ENCODE measurements at places on chromosomes 7 and 10.

GRCh38 chr10:23351926-23352519 is 7.4 kb upstream of the C10orf67 start:
- peak; percentile 64 for DNase-seq

- no peak for DNase-seq
Measured at GRCh38 chr10:1137499-1138163, 81.4 kb downstream of the WDR37 start.

DNA sequence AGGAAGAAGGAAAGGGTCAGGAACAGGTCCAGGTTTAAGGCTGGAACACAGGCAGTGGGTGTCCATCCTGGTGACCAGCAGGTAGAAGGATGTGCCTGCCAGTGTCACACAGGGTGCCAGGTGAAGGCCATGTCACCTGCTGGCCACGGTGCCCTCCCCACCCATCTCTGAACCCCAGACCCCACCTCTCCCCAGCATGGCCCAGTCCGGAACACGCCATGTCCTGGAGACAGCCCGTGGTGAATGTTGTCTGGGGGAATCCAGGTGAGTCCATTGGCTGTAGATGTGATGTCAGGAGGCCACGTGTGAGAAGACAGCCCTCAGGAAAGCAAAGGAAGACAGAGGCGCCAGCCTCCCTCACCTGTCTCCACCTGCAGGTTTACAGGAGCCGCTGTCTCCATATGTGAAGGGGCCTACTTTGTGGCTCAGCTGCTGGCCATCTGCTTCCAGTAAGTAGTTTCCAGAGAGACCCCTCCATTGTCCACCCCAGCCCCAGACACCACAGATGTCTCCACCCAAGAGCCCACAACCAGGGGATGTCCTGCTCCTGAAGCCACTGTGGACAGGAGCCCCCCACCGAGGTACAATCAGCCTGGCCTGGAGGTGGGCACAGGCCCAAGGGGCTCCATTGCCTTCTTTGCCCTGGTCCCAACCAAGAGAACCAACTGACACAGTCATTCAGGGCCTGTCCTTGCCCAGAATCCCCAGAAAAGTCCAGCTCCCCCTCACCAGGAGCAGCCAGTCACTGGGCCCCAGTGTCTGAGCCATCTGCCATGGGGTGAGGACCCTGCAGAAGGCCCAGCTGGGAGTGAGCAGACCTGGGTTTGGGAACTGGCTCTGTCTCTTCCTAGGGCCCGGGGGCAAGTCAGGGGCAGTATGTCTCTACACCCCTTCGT is 20.7 kb downstream of the TMEM72 start:
- no peak for DNase-seq

GRCh38 chr7:108045669-108046068 is 42.7 kb upstream of the LAMB1 start:
- no peak for DNase-seq

DNA sequence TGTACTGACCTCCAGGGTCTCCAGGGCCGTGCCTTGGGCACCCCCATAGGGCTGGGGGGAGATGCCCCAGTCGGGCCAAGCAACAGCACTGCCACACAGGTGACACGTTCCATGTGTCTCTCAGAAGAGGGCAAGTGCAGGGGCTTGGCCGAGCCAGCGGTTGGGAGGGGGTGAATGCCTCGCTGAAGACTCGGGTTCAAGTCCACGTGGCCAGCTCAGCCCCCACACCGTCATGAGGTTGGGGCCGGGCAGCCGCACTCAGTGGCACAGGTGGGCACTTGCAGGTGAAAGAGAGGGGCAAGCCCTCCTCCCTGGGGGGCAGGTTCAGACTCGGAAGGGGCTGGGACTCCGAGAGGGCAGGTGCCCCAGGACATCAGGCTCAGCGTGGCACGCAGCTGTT is 153.8 kb downstream of the MAD1L1 start:
- DNase-seq = no peak

DNA sequence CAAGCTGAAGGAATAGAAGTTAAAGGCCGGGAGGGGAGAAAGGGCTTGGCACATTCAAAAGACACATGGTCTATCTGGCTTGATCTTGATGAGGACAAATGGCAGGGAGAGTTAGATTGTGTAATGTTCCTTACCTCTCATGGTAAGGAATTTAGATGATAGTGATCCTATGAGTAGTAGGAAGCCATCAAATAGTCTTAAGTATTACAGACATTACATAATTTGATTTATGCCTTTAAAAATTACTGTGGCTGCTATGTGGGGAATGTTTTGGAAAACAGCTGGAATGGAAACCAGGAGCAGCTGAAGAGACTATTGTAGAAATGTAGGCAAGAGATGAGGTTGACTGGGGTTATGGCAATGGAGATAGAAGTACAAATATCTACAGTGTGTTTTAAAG is 351.3 kb upstream of the BMPER start:
- no peak for DNase-seq

- no peak for DNase-seq
Measured at GRCh38 chr7:121385056-121385799, 10.9 kb downstream of the FAM3C start.

GRCh38 chr7:112086496-112087254 is 119.5 kb downstream of the DOCK4 start:
- DNase-seq = peak; percentile 25

- DNase-seq = no peak
Measured at GRCh38 chr7:86784765-86785164, 141.1 kb downstream of the GRM3 start.

DNA sequence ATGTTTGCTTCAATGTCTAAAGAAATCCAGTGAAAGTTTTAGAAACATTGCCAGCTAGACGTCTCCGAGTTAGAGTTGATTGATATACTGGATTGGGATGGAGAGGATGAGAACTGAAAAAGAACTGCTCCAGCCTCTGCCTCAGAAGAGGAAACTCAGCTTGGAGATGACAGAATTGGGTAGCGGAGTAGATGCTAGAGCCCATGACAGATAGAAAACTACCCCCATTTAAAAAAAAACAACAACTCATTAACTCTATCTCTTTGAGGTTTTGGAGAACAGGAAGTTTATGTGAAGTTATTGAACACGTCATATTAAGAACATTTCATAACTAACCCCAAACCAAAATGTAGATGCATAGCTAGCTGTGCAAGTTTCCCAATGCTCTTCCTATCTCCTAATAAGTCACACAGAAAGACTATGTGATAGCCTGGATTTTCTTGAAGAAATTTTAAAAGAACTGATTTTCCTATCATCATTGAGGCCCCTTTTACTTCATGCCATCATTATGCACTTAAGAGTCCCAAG is 28.3 kb upstream of the AFAP1L2 start:
- DNase-seq = no peak

DNA sequence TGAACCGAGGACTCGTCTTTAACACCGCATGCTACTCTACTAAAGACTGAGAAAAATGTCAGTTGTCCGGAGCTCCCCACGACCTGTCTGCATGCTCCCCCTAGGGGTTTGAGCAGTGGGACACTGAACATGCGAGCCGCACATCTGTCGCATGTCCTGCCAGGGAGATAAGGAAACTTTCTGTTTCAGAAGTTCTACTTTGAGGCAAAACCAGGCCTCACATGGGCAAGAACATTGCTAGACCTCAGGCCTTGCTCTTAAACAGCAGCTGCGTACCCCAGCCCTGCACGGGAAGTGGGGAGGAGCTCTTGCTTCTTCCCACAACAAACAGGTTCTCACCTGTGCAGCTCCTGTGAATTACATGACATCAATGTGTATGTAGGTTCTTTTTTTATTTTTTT is 30.3 kb upstream of the HERPUD2 start:
- no peak for DNase-seq

GRCh38 chr10:28661035-28661434 is 16.3 kb upstream of the BAMBI start:
- peak; percentile 45 for DNase-seq

DNA sequence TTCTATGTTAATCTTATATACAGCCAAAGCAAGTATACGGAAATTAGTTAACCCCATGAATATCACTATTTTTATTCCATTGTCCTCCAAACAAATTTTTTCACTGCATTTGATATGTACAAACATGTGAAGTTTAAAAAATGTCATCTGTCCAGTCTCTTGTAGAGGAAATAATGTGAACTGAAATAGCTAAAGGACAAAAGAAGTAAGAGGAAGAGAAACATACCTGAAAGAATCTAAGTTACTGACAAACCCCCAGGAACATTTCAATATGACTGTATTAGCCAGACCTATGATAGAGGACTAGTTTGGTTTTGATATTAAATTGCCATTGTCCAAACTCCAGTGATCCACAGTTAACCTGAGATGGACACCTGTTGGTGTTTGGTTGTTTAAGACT is 80.6 kb downstream of the NRCAM start:
- no peak for DNase-seq

All from inflammatory macrophage treated with lipopolysaccharide for 1 hour (primary cell).